ENCODE measurements at places on chromosomes 3 and 15. TPM values are rescaled to one million over a fixed set of nuclear protein-coding genes. Genes with fewer than 3 reads are reported as not detected.

DNA sequence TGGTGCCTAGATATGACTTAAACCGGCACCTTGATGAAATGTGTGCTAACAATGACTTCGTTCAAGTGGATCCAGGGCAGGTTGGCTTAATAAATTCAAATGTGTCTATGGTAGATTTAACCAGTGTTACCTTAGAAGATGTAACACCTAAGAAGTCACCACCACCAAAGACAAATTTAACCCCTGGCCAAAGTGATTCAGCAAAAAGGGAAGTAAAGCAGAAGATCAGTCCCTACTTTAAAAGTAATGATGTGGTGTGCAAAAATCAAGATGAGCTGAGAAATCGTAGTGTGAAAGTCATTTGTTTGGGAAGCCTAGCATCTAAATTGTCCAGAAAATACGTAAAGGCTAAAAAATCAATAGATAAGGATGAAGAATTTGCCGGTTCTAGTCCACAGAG, 1.1 kb downstream of the FAN1 start:
- no peaks in the 10 kb centered on the region for H3K4me1 ChIP-seq
- H3K36me3 ChIP-seq = peaks cover 19% of the 10 kb centered on the region
- no peak overlapping the region for H3K27ac ChIP-seq
- H3K4me3 ChIP-seq = no peak overlapping the region

DNA sequence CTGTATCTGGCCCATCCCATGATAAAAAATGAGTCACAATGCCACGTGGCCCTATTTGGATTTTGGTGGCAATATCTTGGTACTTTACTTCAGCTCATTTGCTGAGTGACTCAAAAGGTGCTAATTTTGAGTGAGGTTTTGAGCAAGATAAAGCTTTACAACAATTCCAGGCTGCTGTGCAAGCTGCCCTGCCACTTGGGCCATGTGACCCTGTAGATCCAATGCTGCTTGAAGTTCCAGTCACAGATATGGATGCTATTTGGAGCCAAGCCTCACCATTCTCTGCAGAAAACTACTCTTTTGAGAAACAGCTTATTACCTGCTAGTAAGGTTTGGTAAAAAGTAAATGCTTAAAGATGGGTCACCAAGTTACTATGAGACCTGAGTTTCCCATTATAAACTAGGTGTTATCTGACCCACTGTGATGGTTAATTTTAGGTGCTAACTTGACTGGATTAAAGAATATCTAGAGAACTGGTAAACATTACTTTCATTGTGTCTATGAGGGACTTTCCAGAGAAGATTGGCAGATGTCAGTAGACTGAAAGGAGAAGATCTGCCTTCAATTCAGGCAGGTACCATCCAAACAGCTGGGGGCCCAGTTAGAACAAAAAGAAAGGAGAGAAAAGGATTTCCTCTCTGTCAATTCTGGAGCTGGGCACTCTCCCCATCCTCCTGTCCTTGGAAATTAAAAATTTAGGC, 1083.9 kb downstream of the DIPK2A start:
- H3K27me3 ChIP-seq = no peaks in the 10 kb centered on the region
- H3K4me3 ChIP-seq = no peak overlapping the region
- no peaks in the 10 kb centered on the region for H3K36me3 ChIP-seq
- DNase-seq = no peak
- no peaks in the 10 kb centered on the region for H3K4me1 ChIP-seq

- DNase-seq = peak; percentile 93
- no peaks in the 10 kb centered on the region for H3K36me3 ChIP-seq
- no peaks in the 10 kb centered on the region for H3K27me3 ChIP-seq
- peaks cover 26% of the 10 kb centered on the region for H3K4me1 ChIP-seq
- no peak overlapping the region for H3K4me3 ChIP-seq
Measured at GRCh38 chr15:88982304-88982945, 69.2 kb upstream of the MFGE8 start.

EPHB1 gene
- total RNA-seq = 0.36 TPM

- H3K4me1 ChIP-seq = peaks cover 12% of the 10 kb centered on the region
- no peak overlapping the region for H3K27ac ChIP-seq
- H3K27me3 ChIP-seq = no peaks in the 10 kb centered on the region
- no peak overlapping the region for H3K4me3 ChIP-seq
- DNase-seq = no peak
- no peaks in the 10 kb centered on the region for H3K36me3 ChIP-seq
Measured at GRCh38 chr3:152192936-152193672, 75.6 kb upstream of the MBNL1 start.

- no peaks in the 10 kb centered on the region for H3K27me3 ChIP-seq
- no peak overlapping the region for H3K4me3 ChIP-seq
- peak; percentile 94 for DNase-seq
- peaks cover 10% of the 10 kb centered on the region for H3K4me1 ChIP-seq
- no peaks in the 10 kb centered on the region for H3K36me3 ChIP-seq
Measured at GRCh38 chr15:75732809-75733451, 20.3 kb upstream of the CSPG4 start.

- H3K4me3 ChIP-seq = no peak overlapping the region
- no peak for DNase-seq
- H3K36me3 ChIP-seq = no peaks in the 10 kb centered on the region
- no peaks in the 10 kb centered on the region for H3K4me1 ChIP-seq
- no peak overlapping the region for H3K27ac ChIP-seq
- H3K27me3 ChIP-seq = no peaks in the 10 kb centered on the region
Measured at GRCh38 chr3:20462723-20463122, 276.7 kb upstream of the SGO1 start.

DNA sequence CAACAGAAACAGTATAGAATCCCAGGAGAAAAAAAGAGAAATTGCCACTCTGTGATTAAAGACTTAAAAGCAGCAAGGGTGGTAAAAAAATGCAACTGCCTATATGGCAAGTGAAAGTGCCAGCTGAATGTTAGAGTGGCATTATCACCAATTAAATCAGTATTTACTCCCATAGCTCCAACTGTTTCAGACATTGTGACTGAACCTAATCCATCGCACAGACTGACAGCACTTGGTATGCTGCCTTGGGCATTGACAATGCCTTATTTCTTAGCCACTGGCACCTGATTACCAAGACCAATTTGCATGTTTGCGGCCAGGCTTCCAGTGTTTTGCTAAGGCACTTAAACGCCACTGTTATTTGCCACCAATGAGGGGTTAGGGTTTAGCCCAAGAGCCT, 201.9 kb upstream of the NECTIN3 start:
- H3K27ac ChIP-seq = no peak overlapping the region
- no peak for DNase-seq
- no peaks in the 10 kb centered on the region for H3K4me1 ChIP-seq
- no peaks in the 10 kb centered on the region for H3K27me3 ChIP-seq

LRRC3B gene
- not detected for total RNA-seq

GRCh38 chr15:91151781-91152563, 51.9 kb downstream of the SV2B start:
- no peaks in the 10 kb centered on the region for H3K36me3 ChIP-seq
- H3K4me3 ChIP-seq = no peak overlapping the region
- H3K4me1 ChIP-seq = no peaks in the 10 kb centered on the region
- no peak overlapping the region for H3K27ac ChIP-seq

- peaks cover 20% of the 10 kb centered on the region for H3K4me1 ChIP-seq
- H3K36me3 ChIP-seq = no peaks in the 10 kb centered on the region
- peak overlapping the region; percentile 47 for H3K27ac ChIP-seq
Measured at GRCh38 chr15:57329582-57330367, 46.5 kb upstream of the CGNL1 start.

- peak overlapping the region; percentile 1 for H3K27ac ChIP-seq
- no peak overlapping the region for H3K4me3 ChIP-seq
- H3K36me3 ChIP-seq = no peaks in the 10 kb centered on the region
- H3K27me3 ChIP-seq = no peaks in the 10 kb centered on the region
- no peak for DNase-seq
Measured at GRCh38 chr3:142087676-142088075, 61.7 kb downstream of the TFDP2 start.

TM4SF1 gene
- 210 TPM for total RNA-seq

ZNF619 gene
- total RNA-seq = 8.5 TPM

- H3K4me3 ChIP-seq = no peak overlapping the region
- H3K4me1 ChIP-seq = peaks cover 34% of the 10 kb centered on the region
- H3K36me3 ChIP-seq = no peaks in the 10 kb centered on the region
- DNase-seq = no peak
- H3K27ac ChIP-seq = no peak overlapping the region
Measured at GRCh38 chr3:179181993-179182551, 33.9 kb downstream of the PIK3CA start.

DNA sequence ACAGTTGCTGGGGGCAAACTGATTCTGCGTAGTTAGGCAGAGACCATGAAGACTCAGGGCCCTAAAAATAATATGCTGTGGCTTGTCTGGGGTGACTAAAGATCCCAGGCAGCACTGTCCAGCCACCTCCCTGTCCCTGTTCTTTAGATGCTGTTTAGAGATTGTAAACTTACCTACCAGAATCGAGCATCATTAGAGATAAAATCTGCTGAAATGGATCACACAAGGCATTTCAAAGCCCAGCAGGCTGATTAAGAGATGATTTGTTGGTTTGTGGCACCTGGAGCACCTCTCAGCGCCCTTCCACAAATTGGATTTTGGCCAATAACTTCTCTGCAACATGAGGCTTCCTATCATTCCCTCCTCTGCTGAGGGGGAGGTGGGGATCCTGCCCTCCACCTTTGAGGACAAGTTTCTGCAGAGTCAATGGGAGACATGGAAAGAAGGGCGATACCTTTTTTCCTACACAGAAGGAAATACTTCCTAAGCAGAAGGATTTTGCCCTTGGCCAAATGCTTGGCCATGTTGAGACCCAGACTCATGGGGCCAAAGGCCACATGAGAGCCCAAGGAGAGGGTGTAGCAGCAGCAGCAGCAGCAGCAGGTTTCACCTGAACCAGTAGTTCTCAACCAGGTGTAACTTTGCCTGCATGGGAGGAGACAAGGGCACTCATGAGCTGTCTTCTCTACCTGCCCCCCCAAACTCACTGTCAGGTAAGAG, 37.5 kb downstream of the SEMA5B start:
- no peak overlapping the region for H3K27ac ChIP-seq
- DNase-seq = no peak
- no peaks in the 10 kb centered on the region for H3K4me1 ChIP-seq

DNA sequence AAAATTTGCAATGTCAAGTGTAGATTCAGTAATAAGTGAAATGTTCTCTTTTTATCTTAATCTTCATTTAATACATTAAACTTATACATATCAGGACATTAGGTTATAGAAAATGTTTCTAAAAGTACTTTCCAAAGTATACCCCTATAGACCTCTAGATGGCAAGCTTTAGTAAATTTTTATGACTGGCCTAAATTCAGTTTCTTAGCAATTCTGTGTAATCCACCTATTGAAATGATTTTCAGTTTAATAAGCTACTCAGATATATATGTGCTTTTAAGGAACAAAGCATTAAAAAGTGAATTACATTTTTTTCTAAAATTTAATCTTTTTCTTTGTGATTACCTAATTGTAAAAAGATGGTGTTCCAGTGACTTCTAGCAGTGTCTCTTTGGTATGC, 342.2 kb downstream of the GBE1 start:
- H3K4me3 ChIP-seq = no peak overlapping the region
- H3K27me3 ChIP-seq = no peaks in the 10 kb centered on the region
- H3K36me3 ChIP-seq = no peaks in the 10 kb centered on the region
- H3K4me1 ChIP-seq = peaks cover 7% of the 10 kb centered on the region

- peak; percentile 95 for DNase-seq
- no peaks in the 10 kb centered on the region for H3K36me3 ChIP-seq
- peaks cover 15% of the 10 kb centered on the region for H3K4me1 ChIP-seq
- peak overlapping the region; percentile 74 for H3K4me3 ChIP-seq
- H3K27me3 ChIP-seq = no peaks in the 10 kb centered on the region
Measured at GRCh38 chr3:46845397-46845859, 17.8 kb downstream of the MYL3 start.

GRCh38 chr15:93382200-93382820, 293.3 kb upstream of the RGMA start:
- no peak overlapping the region for H3K4me3 ChIP-seq
- H3K4me1 ChIP-seq = no peaks in the 10 kb centered on the region
- H3K27ac ChIP-seq = no peak overlapping the region
- no peaks in the 10 kb centered on the region for H3K27me3 ChIP-seq

NR1I2 gene
- not detected for total RNA-seq

- H3K4me3 ChIP-seq = no peak overlapping the region
- DNase-seq = no peak
- H3K27me3 ChIP-seq = no peaks in the 10 kb centered on the region
- no peaks in the 10 kb centered on the region for H3K36me3 ChIP-seq
- no peak overlapping the region for H3K27ac ChIP-seq
- H3K4me1 ChIP-seq = no peaks in the 10 kb centered on the region
Measured at GRCh38 chr3:151687076-151687475, 46.7 kb upstream of the AADACL2 start.

GRCh38 chr15:38128921-38129320, 123.7 kb upstream of the SPRED1 start:
- peak overlapping the region; percentile 90 for H3K27ac ChIP-seq
- no peak for DNase-seq
- peaks cover 44% of the 10 kb centered on the region for H3K4me1 ChIP-seq
- H3K27me3 ChIP-seq = no peaks in the 10 kb centered on the region
- H3K36me3 ChIP-seq = no peaks in the 10 kb centered on the region

GRCh38 chr3:12356996-12357395, 68.1 kb downstream of the PPARG start:
- H3K27me3 ChIP-seq = no peaks in the 10 kb centered on the region
- no peaks in the 10 kb centered on the region for H3K4me1 ChIP-seq
- H3K36me3 ChIP-seq = no peaks in the 10 kb centered on the region
- no peak overlapping the region for H3K27ac ChIP-seq

EAF2 gene
- 1.4 TPM for total RNA-seq

DNA sequence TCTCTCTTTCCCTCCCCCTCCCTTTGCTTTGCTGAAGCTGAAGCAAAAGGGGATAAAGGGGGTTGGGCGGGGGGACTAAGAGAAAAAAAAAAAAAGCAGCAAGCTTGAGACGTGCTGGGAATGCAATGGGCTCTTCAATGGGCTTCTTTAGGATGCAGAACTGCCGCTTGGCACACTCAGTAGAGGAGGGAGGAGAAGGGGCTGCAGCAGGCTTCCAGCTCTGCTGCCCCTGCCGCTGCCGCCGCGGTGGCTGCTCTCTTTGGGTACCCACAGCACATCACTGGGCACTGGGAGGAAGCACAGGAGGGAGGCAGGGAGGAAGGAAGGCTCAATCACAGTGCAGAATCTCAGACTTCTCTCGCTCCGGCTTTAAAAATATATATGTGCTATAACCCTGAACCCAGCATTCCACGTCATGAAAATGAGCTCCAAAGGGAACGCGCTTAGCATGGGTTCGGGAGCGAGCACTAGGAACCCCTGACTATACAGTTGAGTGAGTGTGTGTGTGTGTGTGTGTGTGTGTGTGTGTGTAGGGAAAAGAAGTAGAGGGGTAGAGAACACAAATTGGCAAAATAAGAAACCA, 3.5 kb downstream of the SLITRK3 start:
- no peaks in the 10 kb centered on the region for H3K4me1 ChIP-seq
- DNase-seq = no peak
- no peaks in the 10 kb centered on the region for H3K36me3 ChIP-seq
- H3K4me3 ChIP-seq = no peak overlapping the region
- peaks cover 46% of the 10 kb centered on the region for H3K27me3 ChIP-seq

- no peak for DNase-seq
- H3K4me1 ChIP-seq = no peaks in the 10 kb centered on the region
- no peak overlapping the region for H3K27ac ChIP-seq
- H3K27me3 ChIP-seq = no peaks in the 10 kb centered on the region
- no peak overlapping the region for H3K4me3 ChIP-seq
- H3K36me3 ChIP-seq = no peaks in the 10 kb centered on the region
Measured at GRCh38 chr3:128835096-128835495, 44.3 kb upstream of the ACAD9 start.

ROPN1B gene
- total RNA-seq = not detected

- no peak overlapping the region for H3K27ac ChIP-seq
- DNase-seq = no peak
- no peaks in the 10 kb centered on the region for H3K36me3 ChIP-seq
- no peak overlapping the region for H3K4me3 ChIP-seq
Measured at GRCh38 chr15:45583731-45584639, 3.2 kb upstream of the BLOC1S6 start.

GRCh38 chr3:5022187-5022965, 43.1 kb downstream of the BHLHE40 start:
- no peaks in the 10 kb centered on the region for H3K27me3 ChIP-seq
- H3K27ac ChIP-seq = peak overlapping the region; percentile 98
- DNase-seq = no peak
- peaks cover 43% of the 10 kb centered on the region for H3K4me1 ChIP-seq
- H3K36me3 ChIP-seq = no peaks in the 10 kb centered on the region

All from osteoblast (primary cell).